ENCODE measurements at places on chromosomes 4 and X.

DNA sequence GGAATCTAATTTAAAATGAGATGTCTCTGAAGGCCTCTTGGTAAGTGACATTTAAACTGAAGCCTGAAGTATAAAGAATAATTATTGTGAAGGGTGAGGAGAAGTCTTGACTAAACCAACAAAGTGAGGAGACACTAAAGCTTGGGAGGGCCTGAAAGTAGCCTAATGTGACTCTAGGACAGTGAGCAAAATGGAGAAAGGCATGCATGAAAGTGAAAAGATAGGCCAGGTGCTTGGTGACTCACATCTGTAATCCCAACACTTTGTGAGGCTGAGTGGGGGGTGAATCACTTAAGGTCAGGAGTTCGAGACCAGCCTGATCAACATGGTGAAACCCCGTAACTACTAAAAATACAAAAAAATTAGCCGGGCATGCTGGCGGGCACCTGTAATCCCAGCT lies 46.9 kb upstream of the SMARCAD1 start:
- DNase-seq: no peak

DNA sequence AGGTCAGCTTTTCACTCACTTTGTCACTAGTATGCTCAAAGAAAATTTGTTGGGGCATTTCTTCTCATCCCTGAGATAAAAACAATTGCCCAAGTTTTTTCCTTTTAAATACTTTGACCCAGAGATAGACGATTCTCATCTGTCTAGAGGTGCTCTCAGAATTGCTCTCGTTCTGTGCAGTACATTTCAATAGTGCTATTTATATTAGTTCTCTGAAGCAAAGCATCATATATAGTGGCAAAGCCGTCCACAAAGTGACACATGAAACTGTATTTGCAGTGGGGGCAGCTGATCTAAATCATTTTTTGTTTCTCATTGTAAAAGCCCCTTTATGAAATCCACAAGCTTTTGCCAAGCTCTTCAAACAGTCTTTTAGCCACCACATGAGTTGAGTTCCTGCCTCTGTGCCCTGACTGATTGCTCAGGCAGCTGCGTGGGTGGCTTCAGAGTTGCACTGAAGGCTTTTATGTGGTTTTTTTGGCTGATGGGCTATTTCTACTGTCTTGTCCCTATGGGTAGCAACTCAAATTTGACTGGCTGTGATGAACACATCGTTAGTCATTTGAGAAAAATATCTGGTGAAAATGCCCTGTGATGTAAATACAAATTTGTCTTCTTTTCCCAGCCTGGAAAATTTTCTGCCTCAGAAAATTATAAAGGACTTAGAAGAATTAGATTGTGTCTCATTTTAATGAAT lies 119.1 kb upstream of the OTUD4 start:
- DNase-seq: peak; percentile 71

- no peak for DNase-seq
Measured at GRCh38 chr4:56234098-56234497, 153.2 kb downstream of the AASDH start.

DNA sequence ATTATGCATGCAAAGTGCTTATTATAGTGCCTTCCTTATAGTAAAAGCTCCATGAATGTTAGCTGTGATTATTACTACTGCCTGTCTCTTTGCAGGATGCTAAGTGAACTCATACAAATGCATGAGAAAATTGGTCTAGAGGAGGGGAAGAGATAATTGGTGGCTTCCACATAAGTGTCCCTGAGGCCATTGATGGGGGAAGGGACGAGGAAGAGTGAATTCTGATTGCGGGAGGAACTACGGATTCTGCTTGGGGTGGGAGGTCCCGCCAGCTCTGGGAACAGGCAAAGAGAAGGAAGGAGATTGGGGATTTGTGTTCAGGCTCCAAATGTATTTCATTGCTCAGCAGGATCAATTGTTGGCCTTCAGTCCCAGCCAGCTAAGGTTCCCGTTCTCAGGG lies 11.6 kb upstream of the ARHGAP36 start:
- DNase-seq: no peak

DNA sequence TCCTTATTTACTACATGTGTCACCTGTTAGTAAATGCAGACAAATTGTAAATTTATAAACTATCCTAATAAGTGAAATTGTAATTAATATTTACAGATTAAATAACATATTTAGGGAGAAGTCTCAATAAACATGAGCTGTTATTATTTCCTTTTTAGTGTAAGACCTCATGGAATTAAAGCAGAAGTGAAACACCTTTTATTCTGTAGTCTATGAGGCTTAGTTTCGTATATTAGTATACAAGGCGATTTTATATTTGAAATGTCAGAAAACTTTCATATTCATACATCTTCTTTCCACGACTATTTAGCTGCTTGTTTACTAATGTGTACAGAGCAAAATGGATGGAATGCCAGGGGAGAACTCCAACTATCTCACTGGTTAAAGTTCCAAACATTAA lies 414.4 kb downstream of the ARHGAP24 start:
- DNase-seq: no peak
